Upper lobe of right lung (tissue), 1 donor: ENCODE measurements at places on chromosomes 2 and 18.
A peak's percentile ranks its signal among the peaks of the same experiment; 100 is the strongest.

DNA sequence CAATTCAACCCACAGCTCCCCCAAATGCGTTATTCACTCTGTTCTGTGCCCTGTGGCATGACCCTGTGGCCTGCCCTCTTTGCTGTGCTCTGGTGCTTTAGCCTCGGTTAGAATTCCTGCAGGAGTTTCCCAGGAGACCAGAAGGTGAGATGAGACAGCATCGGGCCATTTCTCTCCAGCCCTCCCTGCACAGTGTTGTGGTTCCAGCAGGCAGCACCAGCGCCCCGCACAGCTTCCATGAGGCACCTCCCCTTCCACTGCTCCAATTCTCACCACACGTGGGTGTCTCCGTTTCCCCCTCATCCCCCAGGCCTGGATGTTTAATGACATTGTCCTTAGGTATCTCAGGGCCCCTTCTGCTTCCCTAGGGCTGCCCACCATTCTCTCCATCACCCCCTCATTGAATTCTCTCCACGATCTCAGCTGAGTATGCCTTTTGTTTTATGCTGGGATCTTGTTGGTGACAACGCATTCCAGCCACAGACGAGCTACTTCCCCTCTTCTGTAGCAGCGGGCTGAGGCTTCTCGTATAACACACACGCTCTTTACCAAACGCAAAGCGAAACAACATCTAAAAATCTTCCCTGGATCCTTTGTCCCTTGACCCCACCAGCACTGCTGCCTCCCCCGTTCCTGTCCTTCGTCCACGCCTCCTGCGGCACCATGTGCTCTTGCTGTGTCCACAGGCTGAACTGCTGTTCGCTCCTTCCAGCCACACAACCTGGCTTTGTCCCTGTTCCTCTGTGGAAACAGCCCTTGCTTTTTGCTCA is 35.1 kb downstream of the ACKR3 start:
- peak; percentile 42 for DNase-seq

GRCh38 chr18:7593218-7593819 is 26.2 kb downstream of the PTPRM start:
- no peak for DNase-seq

- no peak for DNase-seq
These were observed 14.5 kb downstream of the VIT start for GRCh38 chr2:36710858-36711515.

DNA sequence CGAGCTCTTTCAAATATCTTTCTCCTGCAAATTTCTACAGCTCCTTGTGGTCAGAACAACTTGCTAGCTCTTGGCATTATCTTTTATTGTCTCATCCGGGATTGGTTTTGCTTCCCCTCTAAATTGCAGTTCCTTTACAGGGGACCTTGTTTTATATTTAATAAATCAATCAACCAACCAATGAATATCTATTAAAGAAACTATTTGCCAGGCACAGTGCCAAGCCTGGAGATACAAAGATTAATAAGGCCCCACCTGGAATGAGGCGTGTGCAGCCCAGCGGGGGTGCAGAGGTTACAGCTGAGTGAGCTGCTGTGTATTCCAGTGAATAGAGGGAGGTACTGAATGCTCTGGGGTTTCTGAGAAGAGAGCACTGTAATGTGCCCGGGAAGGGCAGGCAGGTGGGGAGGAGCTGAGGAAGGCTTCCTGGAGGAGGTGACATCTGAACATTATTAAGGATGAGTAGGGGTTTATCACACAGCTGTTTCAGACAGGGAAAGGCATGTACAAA is 51.8 kb downstream of the LIPG start:
- no peak for DNase-seq

DNA sequence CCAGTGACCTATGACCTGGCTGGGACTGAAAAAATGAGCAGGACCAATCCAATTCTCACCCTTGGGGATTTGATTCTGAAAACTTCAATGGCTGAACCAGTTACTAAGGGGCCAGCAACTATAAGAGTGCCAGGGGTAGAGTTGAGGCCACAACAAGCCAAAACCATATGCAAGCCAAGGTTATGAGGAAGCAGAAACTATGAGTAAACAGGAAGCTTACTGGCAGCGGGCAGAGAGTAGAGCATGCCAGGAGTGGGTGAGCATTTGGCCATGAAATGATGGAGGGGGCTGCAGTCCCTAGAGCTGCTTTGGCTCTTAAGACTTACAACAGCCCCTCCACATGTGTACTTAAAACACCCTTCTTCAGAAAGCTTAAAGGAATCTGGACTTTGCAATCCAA is 82.4 kb downstream of the RBMS1 start:
- DNase-seq: no peak

DNA sequence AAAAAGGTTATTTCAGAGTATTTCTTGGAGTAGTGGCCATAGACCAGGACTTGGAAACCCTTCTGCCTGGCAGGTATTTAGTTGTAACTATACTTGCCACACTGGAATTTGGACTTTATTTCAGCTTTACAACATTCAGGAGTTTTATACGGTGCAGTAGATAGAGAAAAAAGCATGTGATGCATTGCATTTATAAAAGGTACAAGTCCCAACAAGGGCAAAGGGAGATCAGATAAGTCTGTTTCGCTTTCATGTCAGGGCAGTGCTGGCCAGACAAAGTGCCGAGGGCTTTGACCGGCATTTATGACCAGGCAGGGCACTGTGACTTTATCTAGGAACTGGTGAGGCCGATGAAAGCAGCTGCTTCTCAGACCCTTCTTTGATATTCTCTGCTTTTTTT is 145.4 kb downstream of the RTN4 start:
- no peak for DNase-seq

DNA sequence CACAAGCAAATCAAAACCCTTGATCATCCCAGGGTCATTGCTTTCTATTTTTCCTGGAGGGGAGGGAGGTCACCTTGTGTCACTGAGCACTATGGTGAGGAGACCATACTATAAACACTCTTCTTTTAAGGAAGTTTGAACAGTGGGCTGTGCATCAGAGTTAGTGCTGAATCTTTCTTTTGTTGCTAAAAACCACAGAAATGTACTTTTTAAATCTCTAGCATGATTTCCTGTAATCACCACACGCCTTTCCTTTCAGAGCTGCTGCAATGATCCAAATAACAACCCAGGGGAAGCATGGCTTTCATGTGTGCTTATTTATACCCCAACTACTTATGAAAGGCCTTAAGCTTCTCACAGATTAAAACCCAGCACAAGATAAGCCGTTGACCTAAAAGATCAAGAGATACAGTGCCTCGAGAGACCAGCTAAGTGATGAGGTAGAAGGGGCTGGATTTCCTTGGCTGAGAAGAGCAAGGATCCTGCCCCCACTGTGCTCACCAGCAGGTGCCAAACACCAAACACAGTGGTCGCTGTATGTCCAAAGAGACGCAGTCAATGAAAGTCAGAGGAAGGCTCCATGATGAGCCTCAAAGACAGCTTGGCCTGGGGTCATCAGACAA is 34.7 kb downstream of the TRABD2A start:
- no peak for DNase-seq

- no peak for DNase-seq
These were observed 1232.6 kb upstream of the NRXN1 start for GRCh38 chr2:52264488-52264887.

- no peak for DNase-seq
These were observed 19.2 kb downstream of the PRKCE start for GRCh38 chr2:45670646-45671045.

GRCh38 chr2:227853765-227854271 is 17.6 kb upstream of the DAW1 start:
- DNase-seq: no peak

DNA sequence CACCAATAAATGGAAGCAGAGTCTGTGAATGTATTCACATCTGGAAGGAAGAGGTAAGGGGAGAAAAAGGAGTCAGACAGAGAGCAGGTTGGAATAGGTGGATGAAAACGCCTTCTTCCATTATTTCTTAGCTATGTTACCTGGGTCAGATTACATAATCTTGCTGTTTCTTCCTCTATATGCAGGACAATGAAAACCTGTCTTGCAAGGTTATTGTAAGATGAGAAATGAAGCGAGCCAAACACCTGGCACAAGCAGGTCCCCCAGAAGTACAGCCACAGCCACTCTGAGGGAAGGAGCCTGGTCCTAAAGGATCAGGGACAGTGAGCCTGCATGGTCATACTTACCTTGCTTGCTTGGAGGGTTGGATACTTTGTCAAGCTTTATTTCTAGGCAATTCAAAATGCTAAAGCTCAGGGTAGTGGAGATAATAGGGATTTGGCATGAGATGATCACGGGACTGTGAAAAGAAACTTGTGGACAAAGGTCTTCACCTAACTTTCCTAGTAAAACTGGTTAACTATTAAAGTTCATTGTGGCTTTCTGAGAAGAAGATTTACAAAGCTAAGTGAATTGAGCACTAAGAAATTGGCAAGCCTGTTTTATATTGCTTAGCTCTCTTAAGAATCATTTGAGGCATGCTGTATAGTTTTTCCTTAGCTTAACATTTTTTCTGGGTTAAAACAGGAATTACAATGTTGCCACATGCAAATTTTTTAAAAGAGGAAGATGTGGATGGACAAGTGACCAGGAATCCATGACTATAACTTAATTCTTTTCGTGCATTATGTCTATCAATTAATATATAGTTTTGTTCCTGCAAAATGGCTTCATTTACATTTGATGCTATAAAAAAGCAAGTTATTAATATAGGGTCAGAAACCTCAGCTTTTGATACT is 15.7 kb upstream of the PLA2R1 start:
- DNase-seq: no peak

DNA sequence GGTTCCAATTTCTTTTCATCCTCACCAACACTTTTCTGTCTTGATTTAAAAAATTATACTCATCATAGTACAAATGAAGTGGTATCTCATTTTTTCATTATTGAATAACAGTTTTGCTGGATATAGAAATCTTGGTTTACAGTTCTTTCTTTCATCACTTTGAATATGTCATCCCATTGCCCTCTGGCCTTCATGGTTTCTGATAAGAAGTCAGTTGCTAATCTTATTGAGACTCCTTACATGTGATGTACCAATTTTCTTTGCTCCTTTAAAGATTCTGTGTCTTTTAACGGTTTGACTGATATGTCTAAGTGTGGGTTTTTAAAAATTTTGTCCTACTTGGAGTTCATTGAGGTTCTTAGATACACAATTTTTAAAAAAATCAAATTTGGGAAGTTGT is 35.0 kb downstream of the SLC3A1 start:
- DNase-seq: no peak

DNA sequence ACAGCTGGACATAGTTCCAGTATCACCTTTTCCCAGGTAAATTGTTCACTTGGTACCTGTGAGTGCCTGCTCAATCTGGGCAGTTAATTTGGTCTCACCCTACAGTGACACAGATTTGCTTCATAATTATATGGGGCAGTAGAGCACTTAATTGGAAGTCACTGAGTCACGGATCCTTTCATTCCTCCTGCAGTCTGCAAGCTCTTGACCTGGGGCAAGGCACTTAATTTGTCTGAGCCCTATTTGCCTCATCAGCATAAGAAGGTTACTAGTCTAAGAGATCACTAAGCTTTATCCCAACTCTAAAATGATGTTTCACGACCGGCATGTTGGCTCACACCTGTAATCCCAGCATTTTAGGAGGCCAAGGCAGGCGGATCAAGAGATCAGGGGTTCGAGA is 8.9 kb downstream of the FBXO36 start:
- DNase-seq: no peak

DNA sequence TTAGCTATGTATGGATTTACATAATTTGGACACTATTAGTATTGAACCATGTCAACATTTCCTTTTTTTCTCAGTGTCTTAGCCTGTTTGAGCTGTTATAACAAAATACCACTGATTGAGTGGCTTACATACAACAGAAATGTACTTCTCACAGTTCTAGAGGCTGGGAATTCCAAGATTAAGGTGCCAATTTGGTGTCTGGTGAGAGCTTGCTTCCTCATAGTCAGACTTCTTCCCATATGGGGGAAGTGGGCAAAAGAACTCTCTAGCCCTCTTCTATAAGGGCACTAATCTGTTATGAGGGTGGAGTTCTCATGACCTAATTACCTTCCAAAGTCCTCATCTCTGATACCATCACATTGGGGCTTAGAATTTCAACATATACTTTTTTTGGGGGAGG is 12.6 kb downstream of the ZNF804A start:
- no peak for DNase-seq

GRCh38 chr2:174788291-174788929 is 24.1 kb upstream of the CHRNA1 start:
- DNase-seq: no peak

- DNase-seq: peak; percentile 89
These were observed 1.0 kb upstream of the AGBL5 start for GRCh38 chr2:27050281-27050995.

- DNase-seq: no peak
These were observed 20.1 kb upstream of the FANCL start for GRCh38 chr2:58261209-58261608.

- no peak for DNase-seq
These were observed 594.0 kb upstream of the ACVR2A start for GRCh38 chr2:147250652-147251356.

GRCh38 chr18:31634331-31634713 is 42.6 kb downstream of the TTR start:
- DNase-seq: no peak

DNA sequence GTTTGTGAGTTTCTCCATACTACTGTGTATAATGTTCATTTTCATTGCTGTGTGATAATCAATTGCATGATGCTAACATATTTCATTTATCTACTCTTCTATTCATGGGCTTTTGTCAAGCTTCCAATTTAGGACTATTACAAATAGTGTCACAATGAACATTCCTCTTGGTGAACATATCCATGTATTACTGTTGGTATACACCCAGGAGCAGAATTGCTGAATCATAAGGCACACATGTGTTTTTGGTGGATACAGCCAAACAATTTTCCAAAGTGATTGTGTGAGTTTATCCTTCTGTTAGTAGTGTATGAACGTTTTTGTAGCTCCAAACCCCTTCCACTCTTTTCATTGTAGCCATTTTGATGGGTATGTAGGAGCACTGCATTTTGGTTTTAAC is 101.6 kb upstream of the COPS8 start:
- no peak for DNase-seq

GRCh38 chr2:238573916-238574315 is 147.2 kb downstream of the ASB1 start:
- DNase-seq: peak; percentile 84

GRCh38 chr2:1709335-1709605 is 35.0 kb downstream of the PXDN start:
- DNase-seq: no peak

DNA sequence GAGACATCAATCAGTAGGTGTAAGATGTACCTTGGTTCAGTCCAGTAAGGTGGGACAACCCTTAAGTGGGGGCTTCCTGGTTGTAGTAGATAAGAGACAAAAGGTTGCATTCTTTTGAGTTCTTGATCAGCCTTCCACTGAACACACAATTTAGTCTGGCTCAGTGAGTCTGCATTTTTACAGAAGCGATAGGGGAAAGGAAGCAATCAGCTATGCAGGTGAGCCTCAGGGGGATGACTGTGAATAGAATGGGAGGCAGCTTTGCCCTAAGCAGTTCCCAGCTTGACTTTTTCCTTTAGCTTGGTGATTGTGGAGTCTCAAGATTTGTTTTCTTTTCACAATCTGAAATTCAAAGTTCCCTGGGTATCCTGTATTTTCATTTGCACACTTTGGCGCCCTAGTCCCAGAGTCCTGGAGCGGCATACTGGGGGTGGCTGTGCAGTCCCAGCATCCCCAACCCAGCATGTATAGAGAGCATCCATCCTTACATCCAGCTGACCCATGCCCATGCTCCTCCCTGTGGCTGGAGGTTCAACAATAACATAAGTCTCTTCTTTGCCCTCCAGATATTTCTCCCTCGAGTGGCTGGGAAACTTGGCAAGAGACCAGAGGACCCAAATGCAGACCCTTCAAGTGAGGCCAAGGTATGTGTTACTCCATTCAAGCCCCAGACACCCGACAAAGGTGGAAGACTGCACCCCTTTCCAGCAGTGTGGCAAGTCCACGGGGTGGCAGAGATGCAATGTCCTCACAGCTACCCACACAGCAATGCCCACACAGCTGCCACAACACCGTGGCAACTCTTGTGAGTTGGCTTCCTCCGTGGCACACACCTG is 20.1 kb upstream of the PRLH start:
- no peak for DNase-seq
